Kidney glomerular epithelial cell (primary cell): ENCODE measurements at places on chromosomes 2 and 18.
A peak's percentile ranks its signal among the peaks of the same experiment; 100 is the strongest.

DNA sequence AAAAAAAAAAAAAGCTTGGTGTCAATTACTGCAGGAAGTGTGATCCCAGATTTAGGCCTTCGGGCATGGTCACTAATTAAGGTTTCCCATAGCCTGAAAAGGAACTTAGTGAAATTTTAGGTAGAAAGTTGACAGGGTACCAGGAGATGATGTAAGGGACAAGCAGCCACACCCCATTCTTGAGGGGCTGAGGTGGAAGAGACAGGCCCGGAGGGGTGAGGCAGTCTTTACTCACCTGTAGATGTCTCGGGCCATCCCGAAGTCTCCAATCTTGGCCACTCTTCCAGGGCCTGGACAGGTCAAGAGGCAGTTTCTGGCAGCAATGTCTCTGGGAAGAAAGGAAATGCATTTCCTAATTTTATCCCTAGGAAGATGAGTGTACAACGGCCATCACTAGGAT, 94.3 kb downstream of the CLIP4 start:
- DNase-seq, result no peak

- no peak for DNase-seq
Observed at GRCh38 chr2:166104773-166105172, 23.0 kb downstream of the SCN1A start.

DNA sequence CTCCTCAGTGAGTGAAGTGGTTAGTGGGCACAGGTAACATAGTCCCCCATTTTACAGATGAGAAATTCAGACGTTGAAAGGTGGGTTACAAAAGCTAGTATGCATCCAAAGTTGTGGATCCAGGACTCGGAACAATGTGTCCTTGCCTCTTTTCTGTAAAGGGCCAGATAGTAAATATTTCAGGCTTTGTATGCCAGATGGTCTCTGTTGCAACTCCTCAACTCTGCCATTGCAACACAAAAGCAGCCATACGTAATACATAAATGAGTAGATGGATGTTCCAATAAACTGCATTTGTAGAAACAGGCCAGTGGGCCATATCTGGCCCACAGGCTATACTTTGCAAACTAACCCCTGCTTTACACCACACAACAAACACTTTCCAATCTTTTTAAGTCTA, 166.6 kb upstream of the PKDCC start:
- DNase-seq, result no peak

GRCh38 chr2:151845884-151846283, 17.7 kb upstream of the ARL5A start:
- DNase-seq, result no peak

GRCh38 chr2:105439141-105439540, 40.3 kb upstream of the FHL2 start:
- DNase-seq, result no peak

DNA sequence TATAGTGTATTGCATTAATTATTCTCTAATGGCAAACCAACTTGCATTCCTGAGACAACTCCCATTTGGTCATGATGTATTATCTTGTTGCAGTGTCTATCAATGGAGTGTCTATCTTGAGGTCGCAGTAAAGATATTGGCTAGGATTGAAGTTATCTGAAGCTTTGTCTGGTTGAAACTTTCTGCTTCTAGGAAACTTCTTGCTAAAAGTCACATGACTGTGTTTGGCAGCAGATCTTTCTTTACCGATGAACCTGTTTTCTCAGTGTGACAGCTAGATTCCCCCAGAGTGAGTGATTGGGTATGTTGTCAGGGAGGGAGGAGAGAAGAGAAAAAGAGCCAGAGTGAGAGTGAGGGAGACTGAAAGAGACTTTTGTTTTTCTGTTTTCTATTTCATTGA, 119.6 kb downstream of the QPCT start:
- peak; percentile 30 for DNase-seq

GRCh38 chr2:120989512-120990441, 254.1 kb downstream of the GLI2 start:
- no peak for DNase-seq

DNA sequence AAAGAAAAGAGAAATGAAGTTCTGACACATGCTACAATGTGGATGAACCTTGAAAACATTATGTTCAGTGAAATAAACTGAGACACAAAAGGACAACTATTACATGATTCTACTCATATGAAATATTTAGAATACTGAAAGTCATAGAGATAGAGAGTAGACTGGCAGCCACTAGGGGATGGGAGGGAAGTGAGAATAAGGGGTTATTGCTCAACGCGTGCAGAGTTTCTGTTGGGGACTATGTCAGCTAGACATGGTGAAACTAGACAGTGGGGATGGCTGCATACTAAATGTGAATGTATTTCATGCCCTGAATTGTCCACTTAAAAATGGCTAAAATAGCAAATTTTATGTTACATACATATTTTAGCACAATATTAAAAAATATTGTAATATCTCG, 108.7 kb upstream of the ATL2 start:
- DNase-seq, result no peak

DNA sequence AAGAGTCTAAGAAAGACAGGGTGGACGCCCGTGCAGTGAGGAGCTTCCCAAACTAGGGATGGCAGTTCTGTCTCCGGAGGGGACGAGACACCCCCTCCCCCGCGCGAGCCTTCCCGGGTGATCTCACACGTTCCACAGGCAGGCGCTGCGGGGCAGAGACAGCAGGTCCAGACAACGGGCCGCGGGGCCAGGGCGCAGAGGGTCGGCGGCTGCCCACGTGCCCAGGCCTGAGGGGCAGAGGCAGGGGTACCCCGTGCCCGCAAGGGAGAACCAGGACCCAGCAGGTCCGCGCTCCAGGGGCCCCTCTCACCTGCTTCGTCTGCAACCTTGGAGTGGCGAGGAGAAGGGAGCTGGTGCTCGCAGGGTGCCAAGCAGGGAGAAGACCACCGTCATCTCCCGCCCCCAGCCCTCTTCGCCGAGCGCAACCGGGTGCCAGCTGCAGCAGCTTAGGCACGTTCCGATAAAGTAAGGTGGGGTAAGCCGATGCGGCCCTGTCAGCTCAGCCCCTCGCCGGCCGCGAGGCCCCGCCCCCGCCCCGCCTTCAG, at the start of gene GPR155:
Gene GPR155, minus strand, starts transcription at position 467 of the 545 bp plus-strand sequence. CDS start 5,073 bp downstream, outside the sequence.
- peak; percentile 57 for DNase-seq

DNA sequence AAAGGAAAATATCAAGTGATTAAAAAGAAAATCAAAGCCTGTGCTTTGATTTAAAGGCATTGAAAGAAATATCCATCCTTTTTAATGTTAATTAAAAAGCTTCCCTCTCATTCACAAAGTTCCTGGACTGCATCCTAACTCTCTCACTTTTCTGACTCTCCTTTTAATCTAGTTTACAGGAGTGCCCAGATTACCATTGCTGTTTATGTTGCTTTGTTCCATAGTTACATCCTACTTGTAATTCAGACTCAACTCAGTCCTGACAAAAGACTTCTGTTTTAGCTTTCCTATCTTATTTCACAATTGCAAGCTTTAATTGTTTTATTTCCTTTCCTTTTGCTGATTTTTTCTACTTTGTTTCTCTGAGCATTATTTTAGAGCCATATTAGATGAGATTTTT, 160.7 kb upstream of the DTNA start:
- no peak for DNase-seq

DNA sequence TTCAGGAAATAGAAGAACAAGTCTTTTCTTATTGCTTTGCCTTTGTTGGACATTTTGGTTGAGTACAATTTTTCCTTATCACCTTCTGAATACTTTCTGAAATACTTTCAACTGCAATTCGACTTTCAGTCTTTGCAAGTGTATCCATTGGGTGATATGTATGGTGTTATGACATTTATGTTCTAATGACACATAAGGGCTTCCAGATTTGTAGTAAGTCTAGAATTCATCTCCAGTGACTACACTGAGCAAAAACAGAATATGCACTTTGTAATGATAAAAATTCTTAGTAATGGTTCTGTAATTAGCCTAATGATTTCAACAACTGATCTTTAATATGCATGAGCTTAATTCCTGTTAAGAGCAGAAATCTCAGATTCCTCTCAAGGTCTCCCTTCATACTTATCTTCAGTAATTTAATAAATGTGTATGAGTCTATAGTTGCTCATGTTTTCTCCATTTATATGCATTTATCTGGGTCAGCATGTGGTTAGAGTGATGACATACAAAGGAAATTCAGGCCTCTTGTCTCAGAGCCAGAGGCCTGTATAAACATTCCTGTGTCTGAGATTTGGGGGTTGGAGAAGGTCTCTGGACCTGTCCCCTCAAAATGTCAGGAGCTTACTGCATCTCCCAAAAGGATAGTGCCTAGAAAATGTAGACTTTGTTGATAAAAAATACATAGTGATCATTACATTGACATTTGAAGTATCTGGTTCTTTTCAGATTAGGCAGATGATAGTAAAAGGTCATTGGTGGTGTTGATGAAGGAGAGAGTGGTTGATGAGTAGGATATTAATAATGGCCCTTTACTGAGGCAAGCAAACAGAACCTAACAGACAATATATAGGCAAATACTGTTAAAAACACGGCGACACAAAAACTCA, 114.9 kb downstream of the QPCT start:
- DNase-seq, result peak; percentile 40

DNA sequence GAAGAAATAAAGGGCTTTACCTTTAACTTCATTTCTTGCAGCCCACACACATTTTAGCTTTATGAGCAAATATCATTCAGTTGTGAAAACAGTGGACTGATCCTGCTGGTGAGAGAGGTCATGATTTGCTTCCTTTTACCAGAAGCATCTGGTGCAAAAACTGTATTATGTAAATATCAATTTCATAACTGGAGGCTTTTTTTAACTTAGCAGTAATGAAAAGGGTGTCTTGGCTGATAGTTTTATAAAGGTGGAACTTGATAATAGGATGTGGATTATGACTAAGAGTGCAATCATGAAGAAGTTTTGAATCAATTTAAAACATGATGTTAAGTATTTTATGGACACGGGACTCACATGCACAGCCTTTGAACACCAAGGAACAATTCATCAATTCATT, 304.4 kb downstream of the GULP1 start:
- no peak for DNase-seq

DNA sequence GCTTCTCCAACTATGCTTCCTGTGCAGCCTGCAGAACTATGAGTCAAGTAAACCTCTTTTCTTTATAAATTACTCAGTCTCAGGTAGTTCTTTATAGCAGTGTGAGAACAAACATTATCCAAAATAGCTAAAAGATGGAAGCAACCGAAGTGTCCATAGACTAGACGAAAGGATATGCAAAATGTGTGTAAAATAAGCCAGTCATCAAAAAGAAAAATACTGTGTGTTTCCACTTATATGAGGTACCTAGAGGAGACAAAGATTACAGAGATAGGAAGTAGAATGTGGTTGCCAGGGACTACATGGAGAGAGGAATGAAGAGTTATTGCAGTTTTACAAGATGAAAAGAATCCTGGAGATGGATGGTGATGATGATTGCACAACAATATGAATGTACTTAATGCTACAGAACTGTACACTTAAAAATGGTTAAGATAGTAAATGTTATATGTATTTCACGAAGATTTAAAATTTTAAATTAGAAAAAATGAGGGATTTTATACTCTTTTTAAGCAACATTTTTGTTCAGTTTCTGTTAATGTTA, 99.3 kb upstream of the FN1 start:
- no peak for DNase-seq

DNA sequence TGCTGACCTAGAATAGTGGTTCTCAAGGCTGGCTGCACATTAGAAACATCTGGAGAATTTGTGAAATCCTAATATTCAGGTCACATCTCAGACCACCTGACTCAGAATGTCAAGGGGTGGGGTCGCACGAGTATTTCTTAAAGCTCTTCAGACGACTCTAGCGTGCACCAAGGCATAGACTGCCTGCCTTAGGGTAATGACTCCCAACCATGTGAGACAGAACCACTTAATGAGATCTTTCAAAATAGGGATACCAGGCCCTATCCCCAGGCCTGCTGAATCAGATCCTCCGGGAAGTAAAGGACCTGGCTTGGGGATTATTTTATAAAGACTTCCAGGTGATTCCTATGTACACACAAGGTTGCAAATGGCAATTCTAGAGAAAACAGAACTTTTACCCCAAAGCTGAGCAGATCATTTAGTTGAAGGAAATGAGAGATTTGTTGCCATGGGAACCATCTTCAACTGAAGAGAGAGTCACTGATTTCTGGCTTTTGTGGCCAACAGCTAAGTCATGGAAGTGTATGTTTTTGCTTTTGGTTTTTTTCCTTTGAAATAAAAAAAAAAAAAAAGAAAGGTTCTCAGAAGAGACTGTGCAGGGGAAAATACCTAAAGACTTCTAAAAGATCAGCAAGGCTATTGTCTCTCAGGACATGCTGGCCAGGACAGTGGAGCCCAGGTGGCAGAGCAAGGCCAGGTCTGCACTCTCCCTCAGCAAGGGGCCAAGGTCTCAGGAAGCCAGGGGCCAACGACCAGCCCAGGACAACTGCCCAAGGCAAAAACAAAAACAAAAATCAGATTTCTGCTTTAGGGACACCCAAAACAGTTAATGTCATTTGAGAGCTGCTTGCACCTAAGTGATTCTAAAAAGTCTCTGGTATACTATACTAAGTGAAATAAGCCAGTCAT, 15.3 kb upstream of the LOXHD1 start:
- DNase-seq, result no peak

DNA sequence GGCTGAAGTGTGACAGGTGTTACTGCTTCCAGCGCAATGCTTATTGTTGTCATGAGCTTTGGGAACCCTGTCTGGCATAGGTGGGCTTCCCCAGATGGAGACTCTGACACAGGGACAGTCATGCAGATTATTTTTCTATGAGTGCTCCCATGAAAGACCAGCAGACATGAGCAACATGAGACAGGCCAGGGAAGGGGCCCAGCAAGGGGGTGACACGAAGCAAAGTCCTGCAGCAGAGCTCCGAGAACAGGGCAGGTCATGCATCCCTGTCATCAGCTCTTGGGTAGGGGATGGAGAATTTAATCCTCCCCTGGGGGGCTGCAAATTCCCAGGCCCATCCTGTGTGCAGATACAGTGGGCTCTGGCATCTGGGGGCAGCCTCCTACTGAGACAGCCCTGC, 77.4 kb downstream of the CTAGE1 start:
- no peak for DNase-seq

- DNase-seq, result no peak
Observed at GRCh38 chr2:190877436-190877835, 3.2 kb upstream of the GLS start.

DNA sequence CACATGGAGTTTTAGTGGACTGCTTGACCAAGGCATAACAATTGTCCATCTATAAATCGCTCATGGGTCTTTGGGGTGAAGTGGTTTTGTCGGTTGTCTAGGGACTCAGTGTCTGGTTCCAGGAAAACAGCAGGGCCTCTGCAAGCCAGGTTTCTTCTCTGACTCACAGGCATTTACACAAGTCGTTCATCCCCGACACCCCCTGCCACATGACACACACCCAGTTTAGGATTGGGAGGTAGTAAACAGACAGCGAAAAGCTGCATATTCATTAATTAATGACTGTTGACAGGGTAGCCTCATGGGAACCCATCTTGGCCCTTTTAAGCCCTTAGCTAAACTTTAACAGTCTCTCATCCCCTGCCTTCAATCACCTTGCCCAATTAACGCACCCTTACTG, 194.8 kb upstream of the ACVR2A start:
- no peak for DNase-seq
